Stimulated activated CD4-positive, alpha-beta T cell treated with anti-CD3 and anti-CD28 coated beads, Interleukin-2, amount 100 ng/mL, for 48 hours (primary cell): ENCODE measurements at places on chromosomes 2 and 18.

DNA sequence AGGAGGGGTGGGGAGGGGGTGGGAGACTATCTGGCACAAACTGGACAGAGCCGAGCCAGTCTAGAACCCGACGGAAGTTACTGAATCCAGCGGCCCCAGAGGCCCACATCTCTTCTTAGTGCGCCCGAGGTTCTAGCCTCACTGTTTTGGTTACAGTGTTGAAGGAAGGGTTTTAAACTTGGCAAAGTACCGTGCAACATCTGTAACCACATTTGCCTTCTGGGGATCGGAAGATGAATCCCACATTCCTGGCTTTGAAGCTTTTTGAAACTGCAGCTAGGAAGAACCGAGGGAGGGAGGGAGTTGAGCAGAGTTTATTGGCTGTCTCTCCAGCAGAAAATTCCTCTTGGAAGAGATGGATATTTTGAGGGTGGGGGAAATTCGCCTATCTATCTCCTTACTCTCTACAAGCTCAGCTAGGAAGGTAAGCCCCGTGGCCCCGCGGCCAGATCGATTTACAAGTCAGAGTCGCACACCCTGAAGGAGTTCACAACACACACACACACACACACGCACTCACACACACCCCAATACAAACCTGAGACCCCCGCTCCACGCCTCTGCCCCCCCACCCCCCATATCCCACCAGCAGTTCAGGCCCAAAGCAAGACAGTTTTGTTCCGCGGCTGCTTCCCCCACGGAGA lies 1.0 kb downstream of the ACVR1 start:
- no peak for DNase-seq

DNA sequence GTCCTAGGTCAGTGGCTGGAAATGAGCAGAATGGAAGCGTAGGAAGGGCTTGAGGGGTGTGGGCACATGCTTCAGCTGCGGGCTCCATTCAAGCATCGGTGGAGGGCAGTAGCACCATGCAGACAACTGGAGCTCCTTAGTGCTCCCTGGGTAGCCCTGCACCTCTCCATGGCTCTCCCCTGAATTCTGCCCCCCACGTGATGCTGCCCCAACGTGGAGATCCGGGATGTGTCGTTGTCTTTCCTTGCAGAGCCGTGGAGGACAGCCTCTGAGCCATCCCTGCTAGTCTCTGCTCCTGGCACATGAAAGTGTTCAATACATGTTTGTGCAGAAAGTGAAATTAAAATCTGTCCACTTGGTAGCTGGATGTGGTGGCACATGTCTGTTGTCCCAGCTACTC lies 94.5 kb downstream of the SH3RF3 start:
- DNase-seq = no peak

GRCh38 chr2:40451918-40452605 lies at the start of gene SLC8A1:
Gene SLC8A1 (minus strand): TSS chr2:40452090.
- no peak for DNase-seq

GRCh38 chr18:74217476-74218143 lies 69.3 kb downstream of the TIMM21 start:
- DNase-seq = no peak

DNA sequence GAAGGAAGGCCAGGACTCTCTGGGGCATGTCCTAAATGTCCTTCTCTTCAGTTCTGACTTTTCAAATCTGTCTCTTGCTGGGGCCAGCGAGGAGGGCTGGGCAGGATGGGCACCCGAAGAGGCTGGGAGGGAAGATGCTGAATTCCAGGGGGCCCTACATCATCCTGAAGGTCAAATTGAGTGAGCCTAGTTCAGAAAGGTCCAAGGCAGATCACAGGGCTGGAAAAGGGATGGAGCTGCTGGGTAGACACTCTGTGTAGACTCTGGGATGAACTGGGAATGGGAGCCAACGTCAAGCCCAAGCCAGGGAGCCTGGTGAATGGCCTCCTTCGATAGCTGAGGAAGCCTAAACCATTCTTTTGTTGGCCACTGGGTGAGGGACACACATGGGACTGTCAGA lies 133.1 kb downstream of the MYCN start:
- no peak for DNase-seq
